Right renal cortex interstitium (tissue), 3 donors: ENCODE measurements at places on chromosomes 5 and 9. TPM values are rescaled to one million over a fixed set of nuclear protein-coding genes. Genes with fewer than 3 reads are reported as not detected.

DNA sequence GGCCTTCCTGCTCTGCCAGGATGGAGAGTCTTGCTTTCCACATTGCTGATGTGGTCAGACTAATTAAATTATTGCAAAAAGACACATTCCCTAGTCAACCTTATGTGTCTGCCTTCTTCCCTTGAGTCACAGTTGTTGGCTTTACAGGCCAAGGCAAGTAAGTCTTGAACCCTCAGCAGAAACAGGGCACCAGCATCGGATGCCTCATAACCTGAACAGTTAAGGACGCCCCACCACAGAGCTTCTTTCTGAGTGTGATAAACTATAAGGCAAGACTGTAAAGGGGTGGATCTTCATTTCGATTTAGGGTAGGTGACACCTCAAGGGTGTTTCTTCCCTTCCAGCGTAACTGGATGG lies 670 bp upstream of the KIF2A start:
- DNase-seq: no peak

CFAP90 gene
- polyA plus RNA-seq: 4.6 TPM

ARL10 gene
- polyA plus RNA-seq: 10.0 TPM

FBP2 gene
- polyA plus RNA-seq: not detected

- no peak for DNase-seq
These were observed 20.6 kb downstream of the EMB start for GRCh38 chr5:50420343-50420935.

GOLGA2 gene
- 67.6 TPM for polyA plus RNA-seq

- no peak for DNase-seq
These were observed 54.3 kb upstream of the BOD1 start for GRCh38 chr5:173670791-173671120.

NUTM2G gene
- 0.24 TPM for polyA plus RNA-seq

KLHL9 gene
- polyA plus RNA-seq: 54.4 TPM

DNA sequence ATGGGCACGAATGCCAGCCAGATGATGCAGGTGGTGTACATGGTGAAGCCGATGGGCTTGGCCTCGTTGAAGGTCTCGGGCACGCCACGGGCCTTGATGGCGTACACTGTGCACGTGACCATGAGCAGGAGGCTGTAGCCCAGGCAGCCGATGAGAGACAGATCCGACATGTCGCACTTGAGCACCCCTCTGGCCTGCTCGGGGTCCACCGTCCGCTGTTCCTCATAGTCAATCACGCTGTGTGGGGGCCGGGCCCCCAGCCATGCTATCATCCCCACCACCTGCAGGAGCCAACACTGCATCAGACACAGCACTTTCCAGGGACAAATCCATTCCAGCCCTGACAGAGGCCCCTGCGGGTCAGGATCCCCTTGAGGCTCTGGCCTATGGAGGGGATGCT lies 12.2 kb downstream of the GRM6 start:
- DNase-seq: no peak
